ENCODE measurements at places on chromosomes 5 and 9. TPM values are rescaled to one million over a fixed set of nuclear protein-coding genes. Genes with fewer than 3 reads are reported as not detected.

The ECM2 gene
- total RNA-seq, result 59.5 TPM

The AMBP gene
- total RNA-seq, result not detected

The FBN2 gene
- 0.16 TPM for total RNA-seq

The SYNPO gene
- total RNA-seq, result 18.5 TPM

The SPATA31E1 gene
- total RNA-seq, result not detected

The IL17B gene
- not detected for total RNA-seq

The NEUROG1 gene
- not detected for total RNA-seq

The ZFP37 gene
- 2.4 TPM for total RNA-seq

The AGXT2 gene
- total RNA-seq, result not detected

The DCTN4 gene
- 57.3 TPM for total RNA-seq

The SCGB3A2 gene
- total RNA-seq, result not detected

The RNF183 gene
- not detected for total RNA-seq

The SH3GL2 gene
- not detected for total RNA-seq
